NCI-H2029 (cell line): ENCODE measurements at places on chromosomes 11 and 22.

- DNase-seq, result no peak
Measured at GRCh38 chr11:65021509-65021908, 5.7 kb upstream of the SNX15 start.

- no peak for DNase-seq
Measured at GRCh38 chr11:70538641-70539359, 140.5 kb downstream of the CTTN start.

DNA sequence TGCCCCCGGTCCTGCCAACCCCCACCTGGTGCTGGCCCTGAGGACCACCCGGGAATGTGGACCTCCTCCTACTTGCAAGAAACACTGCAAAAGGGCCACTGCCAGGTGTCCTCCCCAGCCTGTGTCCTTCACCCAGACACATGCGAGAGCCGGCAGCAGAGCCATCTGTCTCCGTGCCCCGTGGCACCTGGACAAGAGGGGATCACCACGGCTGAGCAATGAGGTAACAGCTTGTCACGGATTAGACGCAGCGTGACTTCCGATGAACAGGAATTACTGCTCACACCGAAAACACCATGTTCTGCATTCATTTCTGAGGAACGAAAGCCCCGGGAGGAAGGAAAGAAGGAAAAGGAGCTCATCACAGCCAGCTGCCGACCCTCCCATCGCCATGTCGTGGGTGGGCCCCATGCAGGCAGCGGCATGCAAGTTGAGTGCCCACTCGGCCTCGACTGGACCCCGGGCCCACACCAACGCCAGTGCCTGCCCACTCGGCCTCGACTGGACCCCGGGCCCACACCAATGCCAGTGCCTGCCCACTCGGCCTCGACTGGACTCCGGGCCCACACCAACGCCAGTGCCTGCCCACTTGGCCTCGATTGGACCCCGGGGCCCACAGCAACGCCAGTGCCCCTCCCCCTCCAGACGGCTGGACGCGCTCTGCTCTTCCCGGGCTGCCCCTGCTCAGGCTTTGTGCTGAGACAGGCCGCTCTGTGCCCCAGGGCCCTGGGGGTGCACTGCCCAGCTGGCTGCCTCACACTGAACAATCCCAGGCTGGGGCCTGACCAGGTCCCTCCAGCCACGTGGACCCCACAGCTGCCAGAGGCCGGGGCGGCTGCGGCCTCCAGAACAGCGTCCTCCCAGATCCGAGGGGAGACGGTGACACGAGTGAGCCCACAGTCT is 22.0 kb downstream of the CHID1 start:
- DNase-seq, result no peak

DNA sequence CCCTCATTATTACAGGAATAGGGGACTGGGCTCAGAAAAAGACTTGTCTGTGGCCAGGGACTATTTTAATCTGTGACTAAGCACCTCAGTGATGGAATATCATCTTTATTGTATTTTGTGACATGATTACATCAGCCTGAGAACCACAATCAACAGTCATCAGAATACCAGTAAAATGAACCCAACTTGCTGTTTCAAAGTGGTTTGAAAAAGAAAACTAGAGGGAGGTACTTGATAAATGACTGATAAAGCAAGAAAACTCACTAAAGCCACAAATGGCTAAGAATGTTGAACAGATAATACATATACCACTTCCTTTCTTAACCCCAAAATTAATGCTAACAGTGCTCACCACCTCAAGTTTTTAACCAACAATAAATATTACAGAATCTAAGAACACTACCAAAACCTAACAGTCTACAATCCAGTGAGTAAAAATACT is 155.7 kb downstream of the ATG16L2 start:
- DNase-seq, result no peak

DNA sequence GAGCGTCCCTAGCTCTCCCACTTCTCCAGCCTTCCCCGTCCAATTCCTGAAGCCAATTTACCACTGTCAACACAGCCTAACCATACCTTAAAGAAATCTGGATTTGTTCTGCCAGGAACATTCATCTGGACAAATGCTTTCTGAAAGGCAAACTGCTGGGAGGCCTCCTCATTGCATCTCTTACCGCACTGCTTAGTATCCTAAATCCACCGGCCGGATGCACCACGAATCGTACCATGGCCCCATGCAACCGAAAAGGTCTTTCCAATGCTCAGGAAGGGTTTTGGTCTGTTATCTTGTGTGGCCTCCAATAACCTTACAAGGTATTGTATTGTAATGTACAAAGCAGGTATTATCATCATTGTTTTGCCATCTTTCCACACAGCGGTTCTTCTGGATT is 57.6 kb downstream of the MYH9 start:
- DNase-seq, result no peak

DNA sequence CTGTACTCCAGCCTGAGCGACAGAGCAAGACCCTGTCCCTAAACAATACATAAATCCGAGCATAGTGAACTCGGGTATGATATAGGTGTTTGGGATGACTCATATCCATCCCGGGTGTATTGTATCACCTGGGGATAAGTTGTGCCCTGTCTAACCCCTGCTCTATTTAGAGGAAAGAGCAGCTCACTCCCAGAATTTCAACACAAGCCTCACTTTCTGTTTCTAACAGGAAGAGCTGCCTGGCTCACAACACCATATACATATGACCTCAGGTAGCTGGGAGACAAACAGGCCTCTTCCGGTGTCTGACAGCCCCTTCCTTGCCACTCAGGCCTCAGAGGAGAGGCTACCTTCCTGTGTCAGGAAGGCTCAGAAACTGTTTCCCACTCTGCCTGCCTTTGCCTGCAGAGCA is 9.9 kb upstream of the MICALL1 start:
- peak; percentile 49 for DNase-seq

DNA sequence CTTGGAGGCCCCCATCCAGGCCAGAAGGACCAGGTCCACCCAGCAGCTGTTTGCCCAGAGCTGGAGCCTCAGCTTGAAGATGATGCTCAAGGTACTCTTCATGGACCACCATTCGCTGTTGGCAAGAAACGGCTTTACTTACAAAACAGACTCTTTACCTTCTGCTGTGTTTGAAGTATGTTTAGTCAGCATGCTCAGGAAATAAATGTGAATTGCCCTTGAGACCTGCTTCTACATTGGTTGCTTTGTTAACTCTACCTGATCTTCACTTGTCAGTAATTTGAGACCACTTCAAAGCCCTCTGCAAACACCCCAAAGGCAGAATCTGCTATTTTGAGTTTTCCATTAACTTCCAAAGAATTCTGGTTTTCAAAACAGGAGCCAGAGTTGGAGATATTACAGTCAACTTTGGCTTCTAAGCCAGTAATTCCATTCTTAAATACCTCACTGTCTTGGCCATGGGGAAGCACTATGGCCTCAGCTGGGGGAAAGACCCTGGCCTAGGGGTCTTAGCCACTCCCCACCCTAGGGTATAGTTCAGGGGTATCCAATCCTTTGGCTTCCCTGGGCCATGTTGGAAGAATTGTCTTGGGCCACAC is 2.7 kb downstream of the UQCR10 start:
- no peak for DNase-seq

DNA sequence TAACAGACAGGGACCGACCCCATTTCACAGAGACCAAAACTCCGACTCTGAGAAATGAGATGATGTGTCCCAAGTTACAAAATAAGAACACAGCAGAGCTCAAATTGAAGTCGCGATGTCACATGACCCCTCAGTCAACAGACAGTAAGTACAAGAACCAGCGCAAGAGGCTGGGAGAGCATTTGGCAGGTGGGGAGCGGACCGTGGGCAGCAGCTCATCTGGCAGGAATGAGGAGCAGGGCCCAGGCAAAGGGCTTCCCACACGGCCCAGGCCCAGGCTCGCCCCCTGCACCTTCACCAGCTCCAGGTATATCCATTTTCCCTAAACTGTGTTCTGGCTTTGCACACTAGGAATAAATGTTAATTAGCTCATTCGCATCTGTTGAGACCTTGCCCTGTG is 34.3 kb downstream of the SCUBE1 start:
- DNase-seq, result peak; percentile 33

DNA sequence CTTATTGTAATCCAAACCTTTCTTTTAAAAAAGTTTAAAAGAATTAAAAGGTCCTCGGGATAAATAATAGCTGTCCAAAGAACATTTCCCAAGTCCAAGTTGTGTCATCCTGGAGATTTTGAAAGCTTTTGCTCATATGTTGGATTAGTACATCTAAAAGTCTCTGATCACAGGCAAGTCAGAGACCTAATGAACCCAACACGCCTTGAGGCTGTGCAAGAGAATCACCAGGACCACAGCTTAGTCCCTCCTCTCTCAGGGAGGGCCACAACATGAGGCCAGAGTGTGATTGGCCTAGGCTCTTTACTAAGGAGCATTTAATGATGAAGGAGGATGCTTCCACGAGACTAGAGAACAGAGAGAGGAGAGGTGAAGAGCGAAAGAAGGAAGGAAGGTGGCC is 98.7 kb upstream of the OR5AK2 start:
- DNase-seq, result no peak

- DNase-seq, result no peak
Measured at GRCh38 chr11:43819926-43820325, 60.7 kb upstream of the ALKBH3 start.

DNA sequence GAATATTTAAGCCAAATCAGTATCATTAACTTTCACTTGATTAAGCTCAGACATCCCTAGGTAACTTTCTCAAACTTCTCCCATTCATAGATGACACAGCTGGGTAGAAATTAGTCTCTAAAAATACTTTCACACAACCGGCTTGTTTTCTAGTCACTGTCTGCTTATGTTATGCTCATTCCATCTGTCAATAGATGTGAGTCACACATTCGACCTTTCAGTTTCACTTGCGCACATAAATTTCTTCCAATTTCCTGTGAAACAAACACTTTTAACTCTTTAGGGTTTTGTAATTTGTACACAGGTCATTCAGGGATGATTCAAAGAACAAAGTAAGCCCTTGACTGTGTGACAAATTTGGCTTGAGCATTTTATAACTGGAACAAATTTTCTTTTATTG is 723.0 kb downstream of the KCNA4 start:
- DNase-seq, result no peak

DNA sequence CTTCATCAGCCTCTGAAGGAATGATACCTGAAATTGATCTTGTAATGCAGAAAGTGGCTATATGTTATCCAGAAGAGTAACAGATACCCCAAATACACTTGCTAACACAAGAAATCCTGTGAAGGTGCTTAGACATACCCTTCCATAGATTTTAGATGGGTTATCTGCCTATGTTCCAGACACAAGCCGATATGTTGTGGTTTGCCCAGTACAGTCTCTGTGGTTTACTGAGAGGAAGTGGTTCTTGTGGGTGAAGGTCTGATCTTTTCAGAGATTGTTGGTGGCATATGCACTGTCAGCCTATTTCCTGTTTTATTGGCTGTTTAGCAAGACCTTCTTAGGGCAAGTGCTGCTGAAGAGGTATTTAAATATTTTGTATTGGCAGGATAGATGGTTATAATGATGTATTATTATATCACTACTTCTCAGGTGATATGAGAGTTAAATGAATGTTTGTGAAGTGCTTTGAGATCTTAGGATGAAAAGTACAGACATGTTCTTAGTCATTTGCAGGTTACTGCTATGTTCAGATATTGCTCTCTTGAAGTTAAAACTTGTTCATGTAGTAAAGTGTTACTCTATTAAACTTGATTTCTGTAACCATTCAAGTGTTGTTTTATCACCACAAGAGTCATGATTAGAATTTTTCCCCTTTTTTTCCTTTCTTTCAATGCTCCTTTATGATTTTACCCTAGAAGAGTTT is 8.2 kb downstream of the ARHGEF12 start:
- DNase-seq, result peak; percentile 14

DNA sequence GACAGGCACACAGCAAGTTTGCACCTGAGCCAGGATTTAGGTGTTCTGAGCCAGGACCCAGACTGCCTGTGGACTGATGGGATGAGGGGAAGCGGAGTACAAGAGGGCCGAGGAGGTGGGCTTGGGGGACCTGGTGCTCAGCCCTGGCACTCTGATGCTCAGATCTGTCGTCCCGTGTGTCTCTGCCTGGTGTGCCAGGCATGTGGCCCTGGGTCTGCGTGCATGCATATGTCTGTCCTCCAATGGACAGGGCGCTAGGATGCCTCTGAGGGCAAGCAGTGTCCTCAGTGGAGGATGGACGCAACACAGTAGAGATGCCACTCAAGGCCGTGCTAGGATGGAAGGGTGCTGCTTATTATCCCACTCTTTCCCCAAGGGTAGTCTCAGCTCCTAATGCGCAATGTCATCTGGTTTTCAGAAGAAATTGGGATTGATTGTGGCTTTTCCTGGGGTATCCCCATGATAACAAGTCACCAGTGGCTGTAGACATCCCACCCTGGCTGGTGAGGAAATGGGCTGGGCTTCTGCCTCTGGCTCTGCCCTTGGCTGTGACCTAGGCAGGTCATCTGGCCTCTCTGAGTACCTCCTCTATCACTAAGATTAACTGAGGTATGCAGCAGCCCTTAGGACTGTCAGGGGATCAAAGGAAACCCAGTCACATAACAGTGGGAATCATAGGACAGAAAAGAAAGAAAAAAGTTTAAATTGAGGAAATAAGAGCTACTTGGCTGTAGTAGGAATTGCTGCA is 35.7 kb upstream of the SUSD2 start:
- DNase-seq, result no peak

DNA sequence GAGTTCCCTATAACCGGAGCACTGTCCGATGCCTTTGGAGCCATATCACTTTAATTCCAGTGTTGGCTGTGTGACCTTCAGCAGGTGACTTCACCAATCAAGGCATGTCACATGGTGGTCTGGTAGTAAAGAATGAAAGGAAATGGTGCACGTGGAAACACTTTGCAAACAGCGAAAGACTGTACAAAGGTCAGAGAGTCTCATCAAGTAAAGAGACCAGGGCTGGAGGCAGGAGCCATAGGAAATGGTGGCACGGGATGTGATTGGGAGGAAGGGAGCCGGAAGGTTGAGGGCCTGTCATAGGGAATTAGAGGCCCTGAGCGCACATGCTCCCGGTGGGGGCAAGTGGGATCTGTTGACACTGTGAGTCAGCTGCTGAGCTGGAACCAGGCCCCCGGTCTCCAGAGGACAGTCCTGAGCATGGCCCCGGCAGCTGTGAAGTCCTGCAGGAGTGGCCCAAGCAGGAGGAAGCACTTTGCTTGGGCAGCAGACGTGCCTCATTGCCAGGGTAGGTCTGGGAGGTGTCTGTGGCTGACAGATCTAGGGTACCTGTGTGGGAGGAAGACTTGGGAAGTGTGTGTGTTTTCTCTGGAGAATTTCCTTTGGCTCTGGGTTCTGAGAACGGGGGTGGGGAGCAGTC is 2.0 kb downstream of the DAGLA start:
- DNase-seq, result peak; percentile 52

GRCh38 chr11:102637731-102638130 is 12.6 kb upstream of the MMP20 start:
- no peak for DNase-seq

- DNase-seq, result no peak
Measured at GRCh38 chr11:120830085-120830620, 193.7 kb upstream of the TBCEL start.
